HS-27A (cell line): ENCODE measurements at places on chromosomes 7 and 10.

DNA sequence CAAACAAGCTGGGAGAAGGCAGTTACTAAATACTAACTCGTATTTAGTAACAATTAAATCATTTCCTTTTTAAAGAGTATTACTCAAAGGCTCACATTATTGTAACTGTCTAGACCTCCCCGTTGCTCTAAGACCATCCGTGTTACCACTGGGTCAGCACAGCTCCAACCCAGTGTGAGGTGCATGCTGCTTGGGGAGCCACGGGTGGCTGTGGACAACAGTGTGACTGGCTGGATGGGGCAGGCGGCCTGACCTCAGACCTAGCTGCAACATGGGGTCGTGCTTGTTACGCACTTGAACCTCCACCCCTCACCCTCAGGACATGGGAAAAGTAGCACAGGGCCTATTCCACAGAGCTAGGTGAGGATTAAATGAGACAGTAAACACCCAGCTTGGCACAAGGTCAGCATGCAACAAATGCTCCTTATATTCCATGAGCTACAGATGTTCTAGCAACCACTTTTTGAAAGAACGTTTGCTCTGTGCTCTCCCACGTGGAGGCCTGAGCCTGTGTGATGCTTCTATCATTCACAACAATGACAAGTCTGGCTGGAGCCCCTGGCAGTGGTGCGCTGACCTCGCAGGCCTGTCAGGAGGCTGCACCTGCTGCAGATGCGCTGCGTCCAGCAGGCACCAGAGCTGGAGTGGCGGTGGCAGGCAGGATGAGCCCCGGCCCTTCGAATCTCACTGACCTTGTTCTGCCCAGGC is 135.7 kb downstream of the PKD1L1 start:
- DNase-seq, result no peak

GRCh38 chr7:16063221-16063620 is 358.1 kb downstream of the CRPPA start:
- no peak for DNase-seq

GRCh38 chr7:69782917-69783684 is 184.8 kb downstream of the AUTS2 start:
- no peak for DNase-seq

DNA sequence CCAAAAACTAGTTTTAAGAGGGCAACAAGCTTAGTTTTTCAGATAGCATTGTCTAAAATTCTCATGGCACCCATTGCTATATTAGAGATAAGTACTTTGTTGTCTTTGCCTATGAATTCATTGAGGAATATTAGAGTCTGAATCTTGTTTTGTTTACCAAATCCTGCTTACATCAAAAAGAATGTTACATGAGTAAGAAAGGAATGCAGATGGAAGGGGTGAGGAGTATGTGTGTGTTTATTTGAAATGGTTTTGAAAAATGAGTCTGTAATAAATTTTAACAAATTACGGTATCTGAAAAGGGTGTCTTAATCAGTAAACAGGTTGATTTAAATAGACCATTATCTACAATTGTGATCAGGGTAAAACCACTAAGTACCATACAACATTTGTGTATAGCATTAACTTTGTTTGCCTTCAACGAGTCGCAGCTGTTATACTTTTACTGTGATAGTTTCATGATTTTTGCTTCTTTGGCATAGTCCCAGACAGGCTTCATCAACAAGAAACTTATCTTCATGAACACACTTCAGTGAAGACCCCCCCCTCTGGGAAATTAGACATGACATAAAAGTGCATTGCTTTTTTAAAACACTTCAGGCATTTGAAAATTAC is 1183.9 kb upstream of the C7orf33 start:
- no peak for DNase-seq

DNA sequence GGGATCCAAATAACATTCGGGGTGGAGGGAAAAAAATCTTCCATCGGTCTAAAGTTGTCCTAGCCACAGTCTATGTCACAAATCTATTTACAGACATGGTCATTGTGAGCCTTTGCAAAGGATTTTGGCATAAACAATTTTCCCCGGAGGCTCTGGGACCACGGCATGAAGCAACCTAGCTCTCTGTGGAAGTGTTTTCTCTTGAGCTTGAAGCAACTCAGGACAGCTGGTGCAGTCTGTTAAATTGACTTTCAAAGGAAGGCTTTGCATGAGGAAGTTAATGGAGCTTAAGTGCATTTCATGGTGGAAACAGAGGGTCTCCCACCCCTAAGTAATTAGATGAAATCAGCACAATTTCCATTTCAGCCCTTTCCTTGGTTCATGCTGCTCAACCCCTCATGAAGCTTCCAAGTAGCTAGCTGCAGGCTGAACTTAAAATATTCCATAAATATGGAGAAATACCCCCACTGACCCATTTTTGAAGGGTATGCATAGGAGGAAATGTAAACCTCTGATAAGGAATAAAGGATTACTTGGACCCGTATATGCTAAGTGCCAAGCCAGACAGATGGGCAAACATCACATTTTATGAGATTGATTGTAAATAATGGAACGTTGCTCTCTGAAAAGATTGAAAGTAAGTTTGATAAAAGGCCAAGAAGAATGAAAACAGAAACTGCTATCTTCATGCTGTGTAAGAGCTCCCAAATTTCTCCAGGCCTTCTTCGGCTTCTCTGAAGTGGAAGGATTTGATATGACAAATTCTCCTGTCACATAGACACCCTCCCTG is 39.9 kb downstream of the CCDC3 start:
- no peak for DNase-seq

DNA sequence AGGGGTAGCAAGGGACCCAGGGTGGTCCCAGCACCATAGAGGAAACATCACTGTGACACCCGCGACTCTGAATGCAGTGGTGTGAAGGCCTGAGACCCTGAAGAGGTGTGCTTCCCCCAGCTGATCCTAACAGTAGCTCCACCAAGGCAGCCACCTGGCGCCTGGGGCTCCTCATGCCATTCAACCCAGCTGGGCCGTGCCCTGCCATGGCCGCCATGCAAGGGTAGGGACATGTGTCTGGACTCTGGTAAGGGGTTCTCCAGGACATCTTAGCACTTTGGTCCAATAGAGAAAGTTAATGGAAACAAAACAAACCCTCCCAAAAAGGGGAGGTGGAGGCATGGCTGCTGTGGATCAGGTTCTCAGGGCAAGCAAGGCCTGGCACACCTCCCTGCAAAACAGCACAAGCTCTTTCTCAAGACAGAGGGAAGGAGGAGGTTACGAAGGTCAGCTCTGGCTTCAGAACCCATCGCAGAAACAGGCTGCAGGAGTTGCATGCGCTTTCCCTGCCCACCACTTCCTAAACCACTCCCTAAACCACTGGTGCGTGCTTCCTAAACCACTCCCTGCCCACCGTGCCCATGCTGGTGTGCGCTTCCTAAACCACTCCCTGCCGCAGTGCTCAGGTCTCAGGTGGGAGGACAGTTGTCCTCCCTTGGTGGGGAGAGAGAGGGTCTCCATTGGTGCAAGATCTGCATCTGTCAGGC is 108.7 kb downstream of the LARP4B start:
- no peak for DNase-seq

GRCh38 chr7:93194386-93194785 is 31.9 kb downstream of the HEPACAM2 start:
- DNase-seq, result no peak

DNA sequence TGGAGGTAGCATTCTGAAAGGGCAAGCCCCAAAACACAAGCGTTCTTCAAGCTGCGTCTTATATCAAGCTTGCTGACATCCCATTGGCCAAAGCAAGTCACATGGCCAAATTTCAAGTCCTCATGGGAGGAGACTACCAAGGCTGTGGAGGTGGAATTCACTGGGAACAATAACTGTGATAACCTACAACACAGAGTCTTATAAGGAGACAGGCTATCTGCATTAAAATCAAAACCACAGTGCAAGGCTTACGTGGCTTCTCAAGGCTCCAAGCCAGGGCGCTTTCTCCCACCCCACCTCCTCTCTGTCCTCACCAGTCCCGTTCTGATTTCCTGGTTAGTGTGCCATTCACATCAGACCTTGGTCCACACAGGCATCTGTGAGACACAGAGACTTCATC is 39.4 kb downstream of the ADRB1 start:
- DNase-seq, result no peak

- no peak for DNase-seq
Observed at GRCh38 chr7:127949769-127950222, 81.4 kb downstream of the LRRC4 start.

- DNase-seq, result no peak
Observed at GRCh38 chr7:48497521-48497920, 326.3 kb downstream of the ABCA13 start.

- peak; percentile 15 for DNase-seq
Observed at GRCh38 chr7:115851291-115851690, 179.3 kb downstream of the TFEC start.

- peak; percentile 24 for DNase-seq
Observed at GRCh38 chr10:28432210-28432676, 100.7 kb upstream of the WAC start.

- DNase-seq, result no peak
Observed at GRCh38 chr10:104099941-104100340, 14.3 kb upstream of the COL17A1 start.

- no peak for DNase-seq
Observed at GRCh38 chr7:143416565-143417149, 8.0 kb upstream of the EPHA1 start.

DNA sequence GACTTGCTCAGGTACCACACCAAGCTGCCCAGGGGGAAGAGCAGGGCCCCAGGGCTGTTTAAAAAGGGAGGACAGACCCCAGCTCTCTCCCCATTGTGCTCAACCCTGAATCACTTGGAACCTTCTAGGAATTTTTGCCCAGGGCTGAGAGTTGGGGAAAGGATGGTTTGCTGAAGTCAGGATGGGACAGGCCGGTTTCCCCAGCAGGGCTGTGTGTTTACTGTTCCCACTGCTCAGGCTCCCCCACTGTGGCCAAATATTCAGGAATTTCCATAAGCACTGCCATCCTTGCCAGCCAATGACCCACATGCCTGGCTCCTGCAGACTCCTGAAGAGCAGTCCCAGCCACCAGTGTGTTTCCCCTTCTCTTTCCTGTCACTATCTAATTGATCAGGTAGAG is 120.7 kb downstream of the WDFY4 start:
- no peak for DNase-seq

DNA sequence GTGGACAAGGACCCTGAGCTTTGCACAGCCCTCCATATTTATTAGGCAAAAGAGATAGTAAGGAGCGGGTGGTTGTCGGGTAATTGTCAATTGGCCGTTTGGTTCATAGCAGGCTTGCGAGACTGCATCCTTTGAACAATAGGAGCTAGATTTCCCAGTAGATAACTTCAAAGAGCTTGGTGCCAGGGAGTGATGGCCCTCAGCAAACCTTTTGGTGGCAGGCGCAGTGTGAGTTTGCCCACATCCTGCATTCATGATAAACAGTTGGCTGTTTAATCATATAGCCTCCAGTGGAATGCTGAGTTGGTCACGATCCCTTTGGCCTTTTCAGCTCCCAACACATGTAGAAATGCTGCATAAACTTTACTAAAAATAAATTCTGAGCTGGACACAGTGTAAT is 156.9 kb downstream of the AKR1D1 start:
- no peak for DNase-seq

DNA sequence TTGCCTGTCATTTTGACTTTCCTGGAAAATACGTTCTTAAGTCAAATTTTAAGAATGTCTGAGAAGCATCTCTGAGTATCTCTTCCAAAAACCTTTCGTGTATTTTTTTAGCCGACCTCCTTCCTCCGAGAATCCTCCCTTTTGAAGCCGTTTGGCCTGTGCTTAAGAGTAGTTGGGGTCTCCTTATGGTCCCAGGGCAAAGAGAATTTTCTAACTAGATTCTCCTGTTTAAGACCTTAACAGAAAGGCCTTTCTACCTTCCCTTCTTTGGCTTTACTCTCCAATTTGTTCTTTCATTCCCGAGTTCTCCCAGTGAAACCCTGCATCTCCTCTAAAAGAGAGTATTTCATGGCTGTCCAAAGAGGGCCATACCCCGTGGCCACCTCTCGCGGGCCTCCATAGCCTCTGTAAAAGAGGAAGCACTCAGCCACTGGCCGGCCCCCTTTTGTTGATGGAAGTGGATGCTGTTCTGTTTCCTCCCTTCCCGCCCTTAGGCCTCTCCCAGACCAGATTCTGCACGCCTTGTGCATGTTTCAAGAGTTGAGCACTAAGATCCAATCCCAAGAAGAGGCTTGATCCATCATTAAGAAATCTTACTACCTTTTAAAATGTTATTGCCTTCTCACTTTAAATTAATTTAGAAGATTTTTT is 6.6 kb upstream of the FEZF1 start:
- DNase-seq, result no peak

DNA sequence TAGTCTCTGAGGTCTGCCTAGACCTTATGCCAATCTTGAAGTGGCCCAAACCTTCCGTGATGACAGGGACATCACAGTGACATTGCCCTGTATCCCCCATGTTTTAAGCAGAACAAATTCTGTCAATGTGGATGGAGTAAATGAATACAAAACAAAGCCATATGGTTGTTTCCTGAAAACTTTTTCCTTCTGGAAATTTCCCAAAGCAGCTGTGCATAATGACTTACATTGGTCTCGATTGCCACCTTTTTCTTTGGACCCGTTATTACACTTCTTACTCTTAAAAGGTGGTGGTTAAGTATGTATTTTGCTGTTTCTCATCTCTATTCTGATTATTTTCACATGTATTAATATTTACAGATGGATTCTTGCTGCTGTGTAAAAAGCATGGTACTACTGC is 411.2 kb upstream of the KLF6 start:
- DNase-seq, result no peak

GRCh38 chr10:91034494-91035159 is 113.7 kb upstream of the ANKRD1 start:
- no peak for DNase-seq
